Stimulated activated CD8-positive, alpha-beta memory T cell treated with anti-CD3 and anti-CD28 coated beads, Interleukin-4, amount 100 ng/mL, for 1 hour (primary cell): ENCODE measurements at places on chromosomes 11 and 22.

- no peak for DNase-seq
These were observed 3.1 kb downstream of the TBX1 start for GRCh38 chr22:19763458-19764298.

DNA sequence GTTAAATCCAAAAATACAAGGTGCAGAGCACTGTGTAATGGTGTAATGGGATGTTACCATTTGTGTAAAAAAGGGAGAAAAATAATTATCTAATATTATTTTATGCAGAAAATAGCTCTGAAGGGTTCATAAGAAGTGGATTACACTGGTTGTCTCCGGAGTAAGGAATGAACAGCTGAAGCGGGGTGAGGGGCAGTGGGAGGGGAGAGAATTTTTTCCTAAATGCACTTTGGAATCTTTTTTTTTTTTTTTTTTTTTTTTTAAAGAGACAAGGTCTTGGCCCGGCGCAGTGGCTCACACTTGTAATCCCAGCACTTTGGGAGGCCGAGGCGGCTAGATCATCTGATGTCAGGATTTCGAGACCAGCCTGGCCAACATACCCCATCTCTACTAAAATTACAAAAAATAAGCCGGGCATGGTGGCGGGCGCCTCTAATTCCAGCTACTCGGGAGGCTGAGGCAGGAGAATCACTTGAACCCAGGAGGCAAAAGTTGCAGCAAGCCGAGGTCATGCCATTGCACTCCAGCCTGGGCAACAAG lies 6.8 kb upstream of the POLR3H start:
- DNase-seq, result no peak

GRCh38 chr22:37639771-37640590 lies 512 bp downstream of the SH3BP1 start:
- DNase-seq, result no peak

DNA sequence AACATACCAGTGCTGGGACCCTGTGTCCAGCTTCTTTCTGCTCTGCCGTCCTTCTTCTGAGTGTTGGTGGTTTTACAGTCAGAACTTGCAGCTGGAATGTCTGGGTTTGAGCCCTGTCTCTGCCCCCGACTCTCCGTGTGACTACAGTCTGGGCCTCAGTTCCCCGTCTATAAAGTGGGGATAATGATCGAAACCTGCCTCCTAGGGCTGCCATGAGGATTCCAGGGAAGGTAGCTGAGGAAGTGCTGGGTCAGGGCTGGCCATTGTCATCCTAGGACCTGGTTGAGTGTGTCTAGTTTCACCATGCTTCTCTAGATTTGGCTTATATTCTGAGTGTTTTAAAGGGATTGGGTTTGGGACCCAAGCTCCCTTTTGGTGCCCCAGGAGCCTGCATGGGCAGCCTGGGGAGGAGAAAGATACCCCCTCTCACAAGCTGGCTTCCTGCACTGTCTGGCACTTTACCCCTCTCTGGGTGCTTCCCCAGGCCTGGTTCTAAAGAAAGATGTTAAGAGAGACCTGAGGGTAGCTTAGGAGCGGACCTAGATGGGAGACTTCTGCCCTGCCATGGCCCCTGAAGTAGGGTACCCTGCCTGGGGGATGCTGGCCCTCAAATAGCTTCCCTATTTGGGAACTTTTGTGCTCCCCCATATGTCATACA lies 49.9 kb downstream of the TSPAN18 start:
- no peak for DNase-seq

DNA sequence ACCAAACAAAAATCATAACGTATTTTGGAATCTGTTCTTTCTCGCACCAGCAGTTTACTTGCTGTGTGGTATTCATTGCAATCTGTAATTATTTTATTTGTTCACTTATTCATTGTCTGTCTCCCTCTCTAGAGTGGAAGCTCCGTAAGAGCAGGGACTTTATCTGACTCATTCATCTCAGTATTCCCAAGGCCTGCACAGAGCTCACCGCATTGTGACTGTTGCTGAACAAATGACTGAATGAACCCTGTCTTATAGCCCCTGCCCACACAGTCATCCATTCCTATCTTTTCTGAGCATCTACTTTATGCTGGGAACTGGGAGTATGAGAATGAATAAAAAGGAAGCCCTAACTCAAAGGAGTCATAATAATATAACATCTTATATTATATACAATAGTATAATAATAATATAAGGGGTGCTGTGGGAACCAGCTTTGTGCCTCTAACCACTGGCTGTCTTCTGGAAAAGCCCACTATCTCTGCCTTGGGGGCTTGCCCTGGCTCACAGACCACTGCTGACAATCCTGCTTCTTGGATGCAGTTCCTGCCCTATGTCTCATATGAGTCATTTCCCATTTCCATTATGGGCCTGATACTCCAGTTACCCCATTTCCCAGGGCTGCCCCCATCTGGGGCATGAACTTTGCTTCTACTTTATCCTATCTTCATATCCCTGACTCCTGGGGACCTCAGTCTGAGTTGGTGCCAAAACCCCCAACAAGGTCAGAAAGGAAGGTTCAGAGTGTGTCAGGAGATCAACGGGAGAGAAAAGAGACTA lies 11.0 kb downstream of the XRRA1 start:
- DNase-seq, result no peak

DNA sequence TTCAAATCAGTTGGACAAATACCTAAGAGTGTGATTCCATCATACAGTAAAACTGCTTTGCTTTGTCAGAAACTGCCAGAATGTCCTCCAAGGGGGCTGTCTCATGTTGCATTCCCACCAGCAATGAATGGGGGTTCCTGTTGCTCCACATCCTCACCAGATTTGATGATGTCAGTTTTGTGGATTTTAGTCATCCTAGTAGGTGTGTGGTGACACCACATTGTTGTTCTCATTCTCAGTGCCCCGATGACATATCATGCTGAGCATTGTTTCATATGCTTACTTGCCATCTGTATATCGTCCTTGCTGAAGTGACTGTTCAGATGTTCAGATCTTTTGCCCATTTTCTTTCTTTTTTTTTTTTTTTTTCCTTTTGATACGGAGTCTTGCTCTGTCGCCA lies 37.0 kb downstream of the CDPF1 start:
- DNase-seq, result no peak

DNA sequence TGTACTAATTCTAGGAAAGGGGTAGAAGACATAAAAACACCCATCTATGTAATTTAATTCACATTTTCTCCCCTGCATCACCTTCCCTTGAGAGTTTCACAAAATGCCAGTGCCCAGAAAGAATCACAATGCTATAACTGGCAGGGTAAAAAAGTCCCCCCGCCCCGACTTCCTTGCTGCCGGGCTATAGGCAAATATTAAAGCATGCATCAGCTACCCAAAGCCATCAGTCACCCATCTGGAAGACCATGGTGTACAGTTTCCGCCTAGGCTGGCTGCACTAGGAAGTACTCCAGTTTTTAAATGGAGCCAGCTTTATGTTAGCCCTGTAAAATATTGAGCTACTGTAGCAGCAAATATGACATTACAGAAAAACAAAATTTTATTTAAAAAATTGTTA lies 67.8 kb downstream of the ST14 start:
- DNase-seq, result no peak

- DNase-seq, result no peak
These were observed 298.4 kb upstream of the LUZP2 start for GRCh38 chr11:24198481-24198880.

DNA sequence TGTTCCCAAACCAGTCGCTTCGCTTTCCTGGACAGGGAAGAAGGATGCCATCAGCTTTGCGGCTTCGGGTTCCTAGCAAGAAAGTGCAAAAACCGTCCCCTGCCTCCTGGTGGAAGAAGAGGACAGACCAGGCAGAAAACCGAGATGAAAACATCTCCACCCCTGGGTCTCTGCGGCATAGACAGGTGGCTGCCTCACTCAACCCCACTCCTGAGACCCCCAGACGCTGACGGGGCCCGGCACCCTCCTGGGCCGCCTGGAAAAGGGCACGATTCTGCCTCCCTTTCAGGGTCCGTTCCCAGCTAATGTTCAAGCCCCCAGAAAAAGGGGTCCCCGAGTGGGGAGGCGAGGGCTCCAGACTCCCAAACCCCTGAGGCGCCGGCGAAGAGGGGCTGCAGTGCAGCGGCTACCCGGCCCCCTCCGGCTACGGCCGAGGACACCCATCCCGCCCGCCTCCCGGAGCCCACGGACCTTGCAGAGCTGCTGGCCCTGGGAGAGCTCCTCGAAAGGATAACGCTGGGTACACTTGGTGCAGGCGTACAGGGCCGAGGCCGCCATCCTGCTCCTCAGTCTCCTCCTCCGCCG lies 569 bp downstream of the FAM76B start:
- DNase-seq, result no peak

DNA sequence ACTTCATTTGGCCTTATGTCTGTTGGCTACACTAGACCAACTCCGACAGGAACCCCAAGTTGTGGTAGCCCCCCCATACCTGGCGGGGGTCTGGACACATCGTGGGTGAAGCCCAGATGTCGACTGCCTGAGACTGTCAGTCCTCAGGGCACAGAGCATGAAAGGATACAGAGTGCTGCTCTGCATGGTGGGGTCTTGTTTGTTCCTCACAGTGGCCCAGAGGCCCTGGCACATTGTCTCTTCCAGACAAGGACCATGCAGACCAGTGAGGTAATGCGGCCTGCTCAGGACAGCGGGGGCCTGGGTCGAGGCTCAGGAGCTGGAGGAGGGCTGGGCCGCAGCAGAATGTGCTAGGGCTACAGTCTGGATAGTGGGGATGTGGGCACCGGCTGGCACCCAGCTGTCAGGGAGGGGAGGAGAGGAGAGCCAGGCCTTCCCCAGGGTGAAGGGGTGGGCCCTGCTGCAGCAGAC lies 14.6 kb downstream of the CAPN5 start:
- DNase-seq, result no peak

GRCh38 chr22:45190202-45190872 lies 26.6 kb downstream of the NUP50 start:
- no peak for DNase-seq

GRCh38 chr22:48240935-48241230 lies 1478.4 kb downstream of the TBC1D22A start:
- no peak for DNase-seq

GRCh38 chr11:46491661-46492330 lies 100.2 kb upstream of the CHRM4 start:
- no peak for DNase-seq

GRCh38 chr22:49938565-49939136 lies 20.2 kb downstream of the CRELD2 start:
- no peak for DNase-seq

GRCh38 chr22:23212061-23213021 lies 32.0 kb downstream of the BCR start:
- DNase-seq, result no peak

DNA sequence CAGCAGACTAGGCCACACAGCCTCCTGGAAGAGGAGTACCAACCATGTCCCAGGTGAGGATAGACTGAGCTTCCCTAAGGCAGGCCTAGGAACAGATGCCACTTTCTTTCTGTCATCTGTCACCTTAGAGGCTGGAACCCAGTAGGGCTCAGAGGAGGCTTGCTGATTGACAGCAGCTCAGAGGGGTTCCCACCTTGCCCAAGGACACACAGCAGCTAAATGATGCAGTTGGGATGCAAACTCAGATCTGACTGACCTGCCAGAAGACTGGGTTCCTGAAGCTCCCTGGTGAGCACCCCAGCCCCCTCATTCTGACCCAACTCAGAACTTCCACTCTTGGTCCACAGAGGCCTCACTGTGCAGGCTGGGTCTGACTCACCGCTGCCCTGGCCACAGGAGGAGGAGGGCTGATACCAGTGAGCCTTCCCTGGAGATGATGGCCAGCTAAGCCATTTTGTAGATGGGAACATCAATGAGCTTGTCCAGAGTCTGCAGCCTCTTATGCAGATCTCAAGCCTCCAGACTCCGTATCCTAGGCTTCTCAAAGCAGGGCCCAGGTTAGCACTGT lies 14.0 kb downstream of the CAPN5 start:
- DNase-seq, result no peak

DNA sequence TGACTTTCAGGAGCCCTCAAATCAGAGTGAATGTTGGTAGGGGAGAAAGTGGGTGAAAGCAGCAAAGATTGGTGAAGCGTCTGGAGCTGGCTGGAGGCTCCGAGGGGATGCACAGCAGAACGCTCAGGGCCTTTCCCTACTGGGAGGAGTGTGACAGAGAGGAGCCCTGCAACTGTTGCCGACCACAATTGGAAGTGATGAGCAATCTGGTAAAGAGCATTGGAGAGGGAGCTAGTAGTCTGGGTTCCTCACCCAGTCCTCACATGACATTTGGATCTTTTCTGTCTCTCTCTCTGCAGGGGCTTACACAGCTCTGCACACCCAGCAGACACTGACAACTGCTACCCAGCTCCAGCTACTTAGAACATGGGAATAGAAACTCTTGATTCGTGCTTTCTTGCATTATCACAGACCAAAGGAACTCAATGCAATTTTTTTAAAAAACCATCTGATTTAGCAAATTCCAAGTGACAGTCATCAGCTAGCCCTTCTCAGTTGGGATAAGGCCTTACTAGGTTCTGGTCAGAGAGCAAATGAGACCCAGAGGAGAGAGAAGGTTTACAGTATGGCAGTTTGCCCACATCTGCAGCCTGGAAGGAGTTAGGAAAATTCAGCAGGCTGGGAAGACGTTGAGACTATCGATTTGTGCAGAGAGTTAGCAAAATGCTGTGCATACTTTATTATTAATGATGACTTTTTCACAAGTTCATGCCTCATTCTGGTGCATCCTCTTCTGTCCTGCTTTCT lies 278.0 kb upstream of the PLET1 start:
- no peak for DNase-seq

GRCh38 chr22:41021613-41022454 lies 70.6 kb upstream of the EP300 start:
- DNase-seq, result peak; percentile 1

DNA sequence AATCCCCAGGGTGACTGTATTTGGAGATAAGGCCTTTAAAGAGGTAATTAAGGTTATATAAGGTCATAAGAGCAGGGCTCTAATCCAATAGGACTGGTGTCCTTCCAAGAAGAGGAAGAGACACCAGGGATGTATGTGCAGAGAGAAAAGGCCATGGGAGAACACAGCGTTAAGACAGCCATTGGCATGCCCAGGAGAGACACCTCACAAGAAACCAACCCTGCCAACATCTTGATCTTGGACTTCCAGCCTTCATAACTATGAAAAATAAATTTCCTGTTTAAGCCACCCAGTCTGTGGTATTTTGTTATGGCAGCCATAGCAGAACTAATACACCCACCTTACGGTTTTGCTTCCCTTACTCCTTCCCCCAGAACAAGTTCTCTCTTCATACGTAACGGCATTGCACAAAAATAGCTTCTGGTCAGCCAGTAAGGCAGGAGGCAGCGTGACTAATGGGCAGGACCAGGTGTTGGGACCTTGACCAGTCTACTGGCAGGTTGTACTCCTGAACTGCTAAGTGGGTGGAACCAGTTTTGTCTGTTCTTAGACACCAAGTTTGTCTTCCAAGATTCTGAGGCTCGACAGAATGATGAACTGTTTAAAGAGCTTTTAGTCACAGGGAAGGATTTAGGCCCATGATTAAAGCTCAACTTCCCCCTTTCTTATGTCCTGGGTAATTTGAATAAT lies 31.9 kb upstream of the UPB1 start:
- no peak for DNase-seq

- no peak for DNase-seq
These were observed 153.4 kb upstream of the B3GAT1 start for GRCh38 chr11:134565343-134565891.

GRCh38 chr11:8312986-8313385 lies 49.3 kb upstream of the LMO1 start:
- no peak for DNase-seq

- DNase-seq, result no peak
These were observed 4.8 kb upstream of the NLRP10 start for GRCh38 chr11:7969756-7970646.
